Right ventricle myocardium superior (tissue), 1 donor: ENCODE measurements at places on chromosomes 6 and 20. TPM values are rescaled to one million over a fixed set of nuclear protein-coding genes. Genes with fewer than 3 reads are reported as not detected.

RXRB gene
- 37.9 TPM for total RNA-seq

DUSP15 gene
- 2.5 TPM for total RNA-seq

KCNQ2 gene
- 0.89 TPM for total RNA-seq

IMPG1 gene
- total RNA-seq, result not detected

PLCB4 gene
- total RNA-seq, result 27.4 TPM

GABRR1 gene
- not detected for total RNA-seq

C20orf144 gene
- total RNA-seq, result not detected

CLVS2 gene
- 0.11 TPM for total RNA-seq

EDN3 gene
- total RNA-seq, result not detected
